Neural crest cell (in vitro differentiated cells): ENCODE measurements at places on chromosomes 2 and 18.

GRCh38 chr2:213252206-213252605 lies 32.1 kb upstream of the SPAG16 start:
- no peak for DNase-seq

DNA sequence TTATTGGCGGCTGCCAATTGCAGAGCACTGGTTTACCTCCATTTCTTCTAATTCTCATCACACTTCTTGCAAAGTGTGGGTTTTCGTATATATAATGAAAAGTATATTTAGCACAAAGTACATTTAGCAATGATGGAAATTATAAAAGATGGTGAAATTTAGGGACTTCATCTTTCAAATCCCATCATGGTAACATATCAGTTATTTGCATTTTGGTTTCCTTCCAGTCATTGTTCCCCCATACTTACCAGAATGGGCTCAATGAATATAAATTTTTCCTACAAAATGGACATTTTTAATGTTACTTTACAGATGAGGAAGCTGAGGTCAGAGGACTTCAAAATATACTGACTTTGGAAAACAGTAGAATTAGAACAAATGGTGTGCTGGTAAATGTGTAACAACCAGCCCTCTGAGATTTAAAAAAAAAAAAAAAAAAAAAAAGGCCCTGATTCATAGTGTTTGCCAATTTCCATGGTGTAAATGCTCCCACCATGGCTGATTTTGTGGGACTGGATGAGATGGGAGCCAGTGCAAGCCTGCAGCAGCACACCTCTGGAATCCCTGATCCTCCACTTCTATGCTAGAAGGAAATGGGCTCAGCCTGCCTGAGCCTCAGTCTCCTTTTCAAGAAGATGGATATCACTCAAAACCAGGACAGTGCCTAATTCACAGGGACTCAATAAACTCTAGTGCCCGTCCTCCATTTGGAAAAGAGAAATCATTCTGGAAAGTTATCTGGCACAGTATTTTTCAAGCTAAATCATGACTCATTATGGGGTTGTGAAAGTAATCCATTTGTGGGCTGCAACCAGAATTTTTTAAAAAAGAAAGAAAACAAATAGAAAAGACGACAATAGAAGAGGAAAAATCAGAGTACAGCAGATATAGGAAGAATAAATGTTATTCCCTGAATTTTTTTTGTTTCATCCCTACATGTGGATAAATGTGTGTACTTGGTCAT lies 34.0 kb downstream of the LBH start:
- no peak for DNase-seq

DNA sequence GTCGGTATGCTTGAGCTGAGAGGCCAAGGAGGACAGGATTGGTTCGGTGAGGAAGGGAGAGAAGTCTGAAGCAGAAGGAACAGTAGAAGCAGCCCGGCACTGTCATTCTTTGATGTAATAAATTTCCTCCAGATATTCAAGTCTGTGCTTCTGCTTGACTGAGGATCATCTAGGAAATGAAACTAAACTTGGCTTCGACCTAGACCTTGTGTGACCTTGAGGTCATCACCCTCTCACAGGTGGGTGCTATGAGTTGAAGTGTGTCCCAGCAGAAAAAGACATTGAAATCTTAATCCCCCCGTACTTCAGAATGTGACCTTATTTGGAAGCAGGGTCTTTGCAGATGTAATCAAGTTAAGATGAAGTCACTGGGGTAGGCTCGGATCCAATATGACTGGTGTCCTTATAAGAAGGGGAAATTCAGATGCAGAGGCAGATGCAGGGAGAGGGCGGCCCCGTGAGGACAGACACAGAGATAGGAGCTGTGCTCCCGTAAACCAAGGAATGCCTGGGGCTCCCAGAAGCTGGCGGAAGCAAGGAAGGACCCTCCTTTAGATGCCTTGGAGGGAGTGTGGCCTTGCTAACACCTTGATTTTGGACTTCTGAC lies 49.0 kb downstream of the PRKCE start:
- no peak for DNase-seq

DNA sequence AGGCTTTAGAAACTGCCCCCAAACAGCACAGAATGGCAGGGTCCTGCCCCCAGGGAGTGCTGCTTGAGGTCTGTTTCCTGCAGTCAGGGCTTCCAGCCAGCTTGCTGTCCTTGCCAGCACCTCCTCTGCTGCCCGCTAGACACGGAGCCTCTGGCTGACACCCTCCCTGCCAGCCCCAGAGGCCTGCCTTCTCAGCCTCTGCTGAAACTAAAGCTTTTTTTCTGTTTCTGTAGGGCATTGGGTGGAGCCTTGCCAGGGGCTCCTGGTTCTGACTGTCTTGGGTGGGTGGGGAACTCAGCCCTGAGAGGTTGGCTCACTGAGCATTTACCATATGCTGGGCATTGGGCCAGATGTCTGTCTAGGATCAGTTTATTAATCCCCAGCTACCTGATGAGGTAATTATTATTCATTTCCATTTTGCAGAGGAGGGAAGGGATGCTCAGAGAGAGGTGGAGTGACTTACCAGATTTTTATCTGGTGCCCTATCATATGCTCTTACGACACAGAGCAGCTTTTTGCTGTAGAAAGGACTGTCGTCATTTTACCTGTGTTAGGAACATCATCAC lies 35.4 kb downstream of the INPP4A start:
- no peak for DNase-seq

- DNase-seq: no peak
Observed at GRCh38 chr2:172856606-172857005, 121.0 kb downstream of the RAPGEF4 start.

DNA sequence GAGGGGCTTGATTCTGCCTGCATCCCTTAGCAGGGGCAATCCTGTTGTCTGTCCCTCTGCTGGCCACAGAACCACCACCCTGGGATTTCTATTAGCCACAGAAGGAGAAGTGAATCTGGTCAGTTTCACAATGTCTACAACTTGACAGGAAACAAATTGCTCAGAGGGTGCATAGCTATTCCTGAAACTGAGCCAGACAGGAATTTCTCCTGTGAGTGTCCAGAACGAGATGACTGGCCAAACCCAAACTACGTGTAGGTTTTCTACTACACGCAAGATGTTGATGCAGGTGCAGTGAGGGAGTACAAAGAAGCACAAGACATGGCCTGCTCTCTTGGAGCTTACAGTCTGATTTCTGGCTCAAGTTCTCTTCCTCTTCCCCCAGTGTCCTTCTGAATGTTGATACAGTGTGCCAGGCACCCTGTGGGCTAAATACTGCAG lies 201.9 kb downstream of the CLIP4 start:
- no peak for DNase-seq

GRCh38 chr18:26175481-26175880 lies 41.8 kb downstream of the PSMA8 start:
- DNase-seq: no peak

DNA sequence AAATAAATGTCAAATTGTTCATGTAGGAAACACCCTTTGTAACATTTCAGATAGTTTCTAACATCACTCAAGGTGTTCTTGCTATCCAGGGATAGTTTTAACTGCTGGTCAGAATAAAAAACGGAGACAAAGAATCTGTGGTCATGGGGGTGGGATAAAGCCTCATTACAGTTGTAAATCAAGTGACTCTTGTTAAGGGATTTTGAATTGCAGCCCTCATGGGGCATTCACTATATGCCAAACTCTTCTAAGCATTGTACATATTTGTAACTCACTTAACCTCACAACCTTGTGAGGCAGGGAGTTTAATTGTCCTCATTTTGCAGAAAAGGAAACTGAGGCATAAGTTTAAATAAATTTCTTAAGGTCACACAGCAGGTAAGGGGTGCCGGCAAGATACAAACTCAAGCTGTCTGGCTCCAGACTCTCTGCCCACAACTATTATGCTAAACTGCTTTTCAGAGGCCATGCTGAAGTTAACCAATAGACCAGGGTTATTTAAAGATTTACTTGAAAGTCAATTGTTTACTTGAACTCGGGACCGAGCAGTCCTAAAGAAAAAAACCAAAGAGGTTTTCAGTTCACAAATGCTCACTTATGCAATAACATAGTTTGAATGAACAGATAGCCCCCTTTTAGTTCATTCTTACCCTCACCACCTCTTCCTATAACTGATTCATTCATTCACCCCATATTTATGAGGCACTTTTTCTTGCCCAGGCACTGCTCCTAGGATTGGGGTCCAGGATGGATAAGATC lies 121.6 kb upstream of the FZD5 start:
- DNase-seq: no peak

- no peak for DNase-seq
Observed at GRCh38 chr18:76678248-76678647, 144.1 kb upstream of the ZNF236 start.

GRCh38 chr2:84459944-84460429 lies 907 bp upstream of the SUCLG1 start:
- no peak for DNase-seq

DNA sequence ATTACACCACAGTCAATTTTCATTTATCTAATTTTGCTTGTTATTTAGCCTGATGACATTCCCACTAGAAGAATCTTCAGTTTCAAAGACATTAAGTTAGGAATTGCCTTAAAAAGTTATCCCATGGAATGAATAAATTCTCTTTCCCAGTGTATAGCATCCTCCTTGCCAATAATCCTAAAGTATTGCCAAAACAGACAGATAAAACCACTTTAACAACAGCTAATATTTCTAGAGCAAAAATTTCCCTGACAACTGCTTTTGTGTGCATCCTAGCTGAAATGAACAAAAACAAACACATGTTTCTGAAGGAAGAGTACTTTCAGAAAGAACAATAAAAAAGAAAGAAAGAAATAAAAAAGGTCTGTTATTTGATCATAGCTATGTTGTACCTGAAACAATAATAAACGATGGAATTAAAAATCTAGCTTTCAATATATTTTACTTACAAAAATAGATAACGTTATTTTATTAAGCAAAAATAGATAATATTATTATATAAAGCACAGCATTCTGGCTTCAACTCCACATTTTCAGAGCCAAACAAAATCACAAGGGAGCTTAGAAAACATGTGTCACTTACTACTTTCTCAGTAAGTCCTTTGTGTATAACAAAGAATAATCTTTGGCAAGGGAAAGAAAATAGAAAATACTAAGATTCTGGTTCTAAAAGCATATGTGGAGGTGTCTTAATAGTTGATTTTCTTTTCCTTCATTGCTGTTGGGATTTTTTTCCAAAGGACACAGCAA lies 939.0 kb upstream of the CRIM1 start:
- no peak for DNase-seq

DNA sequence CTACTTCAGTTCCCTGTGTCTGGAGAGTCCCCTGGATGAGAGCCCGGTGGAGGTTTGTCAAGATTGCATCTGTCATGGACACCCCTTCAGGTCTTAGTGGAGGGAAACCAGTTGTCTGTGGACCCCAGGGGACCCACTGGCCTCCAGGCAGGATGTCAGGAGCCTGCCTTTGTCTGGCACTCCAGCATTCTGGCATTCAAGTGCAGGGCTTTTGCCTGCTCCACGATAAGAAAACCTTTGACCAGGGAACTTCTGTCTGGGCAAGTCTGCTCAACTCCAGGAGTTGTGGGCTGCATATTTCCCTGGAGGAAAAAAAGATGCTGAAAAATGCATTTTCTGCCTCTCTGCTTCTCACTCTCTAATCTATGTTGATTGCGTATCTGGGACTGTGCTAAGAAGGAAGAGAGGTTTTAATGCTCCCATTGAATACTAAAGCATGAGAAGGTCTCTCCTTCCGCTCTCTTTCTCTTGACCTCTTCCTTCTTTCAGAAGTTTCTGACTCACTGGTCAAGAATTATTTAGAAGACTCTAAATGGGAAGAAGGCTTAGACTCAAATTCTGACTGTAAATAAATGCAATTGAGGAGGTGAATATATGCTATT lies 104.5 kb downstream of the MMADHC start:
- no peak for DNase-seq

- DNase-seq: no peak
Observed at GRCh38 chr18:46054956-46055837, 16.9 kb downstream of the PSTPIP2 start.

DNA sequence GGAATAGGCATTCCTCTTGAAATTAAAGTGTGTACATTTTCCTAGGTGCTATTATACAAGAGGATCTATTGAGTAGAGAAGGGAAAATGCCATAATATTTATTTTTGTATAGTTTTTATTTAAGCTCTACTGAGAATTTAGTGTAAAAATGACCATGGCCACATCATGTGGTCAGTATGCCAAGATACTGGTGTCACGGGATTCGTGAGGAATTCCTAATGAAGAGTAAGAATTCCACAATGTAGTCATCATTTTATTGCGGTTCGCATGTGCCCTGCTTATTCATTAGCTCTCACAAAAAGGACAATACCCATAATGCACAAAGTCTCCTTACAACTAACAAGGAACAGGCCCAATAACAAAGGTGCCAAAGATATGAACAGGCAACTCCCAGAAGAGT lies 39.3 kb upstream of the PARD3B start:
- DNase-seq: no peak

GRCh38 chr2:163934131-163934530 lies 198.3 kb upstream of the FIGN start:
- DNase-seq: no peak
